ENCODE measurements at places on chromosomes 2 and 18. TPM values are rescaled to one million over a fixed set of nuclear protein-coding genes. Genes with fewer than 3 reads are reported as not detected.

Gene MERTK
- total RNA-seq, result 2.7 TPM

Gene KLHL29
- 4.0 TPM for total RNA-seq

Gene TXNDC2
- 0.64 TPM for total RNA-seq

Gene CNRIP1
- 39.2 TPM for total RNA-seq

Gene IL1F10
- not detected for total RNA-seq

Gene DNAJC5G
- not detected for total RNA-seq

Gene MOCOS
- 1.4 TPM for total RNA-seq

Gene FAM110C
- total RNA-seq, result 0.16 TPM

Gene FOXI3
- not detected for total RNA-seq

Gene CCT4
- total RNA-seq, result 107 TPM

Gene GPR39
- total RNA-seq, result not detected

Gene HS6ST1
- 104 TPM for total RNA-seq

Gene GPN1
- 20.7 TPM for total RNA-seq

Gene ANO7
- 1.4 TPM for total RNA-seq

Gene COL3A1
- 1,834 TPM for total RNA-seq

Gene MALT1
- 12.1 TPM for total RNA-seq

Gene BOK
- total RNA-seq, result 23.3 TPM

Gene ALK
- not detected for total RNA-seq

Gene NYAP2
- under 0.01 TPM for total RNA-seq

Gene ASIC4
- not detected for total RNA-seq

Gene CROCC2
- total RNA-seq, result not detected

Gene ALPP
- not detected for total RNA-seq

Gene SPR
- 12.8 TPM for total RNA-seq

Gene ANKRD30BL
- not detected for total RNA-seq

Gene CYS1
- total RNA-seq, result 0.39 TPM

Gene SS18
- total RNA-seq, result 86.5 TPM

Gene REG1B
- total RNA-seq, result not detected

Gene PRKD3
- total RNA-seq, result 41.0 TPM

Gene DSC3
- total RNA-seq, result 1.4 TPM

Gene CYP27A1
- total RNA-seq, result 30.4 TPM

Gene CYP26B1
- 0.08 TPM for total RNA-seq

Gene APCDD1
- 20.5 TPM for total RNA-seq

Gene GRP
- total RNA-seq, result not detected

Gene ARPC2
- total RNA-seq, result 508 TPM

Gene CTIF
- total RNA-seq, result 14.9 TPM

Gene GAREM2
- 1.9 TPM for total RNA-seq

Gene TRIB2
- 48.5 TPM for total RNA-seq

Gene RTTN
- total RNA-seq, result 12.4 TPM

Gene CBLN2
- total RNA-seq, result not detected

Gene FAM237A
- not detected for total RNA-seq

Gene SNORC
- 6.8 TPM for total RNA-seq

Gene NRP2
- total RNA-seq, result 35.7 TPM

Gene DNER
- 4.8 TPM for total RNA-seq

Gene PAX3
- not detected for total RNA-seq

Gene SANBR
- 7.2 TPM for total RNA-seq

Gene NEUROD1
- total RNA-seq, result not detected

Gene MPPE1
- total RNA-seq, result 40.8 TPM

Gene MAIP1
- 25.7 TPM for total RNA-seq

Gene POTEF
- not detected for total RNA-seq

Gene NAT8
- not detected for total RNA-seq

Gene GATA6
- total RNA-seq, result 27.4 TPM

Gene NEU4
- not detected for total RNA-seq

Gene PLGLB2
- total RNA-seq, result 0.32 TPM

Gene CCDC85A
- total RNA-seq, result not detected

Measured in epithelial cell of alveolus of lung (primary cell).